ENCODE measurements at places on chromosomes 3 and 15.

- DNase-seq, result no peak
Measured at GRCh38 chr3:95460274-95460673, 1354.1 kb upstream of the EPHA6 start.

DNA sequence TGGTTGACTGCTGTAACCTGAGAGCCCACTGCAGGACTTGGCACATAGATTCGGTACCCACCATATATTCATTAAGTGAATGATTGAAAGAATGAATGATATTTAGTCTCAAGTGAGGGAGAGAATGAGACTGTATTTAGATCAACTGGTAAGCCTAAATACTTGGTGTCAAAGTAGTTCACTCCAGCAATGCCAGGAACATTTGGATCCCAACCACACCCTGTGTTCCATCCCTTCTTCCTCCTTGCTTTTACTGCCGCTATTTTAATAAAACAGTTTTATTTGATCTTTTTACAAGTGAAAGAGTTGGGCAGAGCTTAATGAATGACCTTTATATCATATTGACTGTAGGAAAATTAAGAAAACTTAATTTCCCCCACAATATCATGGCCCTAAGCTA, 473.6 kb upstream of the CBLB start:
- DNase-seq, result no peak

DNA sequence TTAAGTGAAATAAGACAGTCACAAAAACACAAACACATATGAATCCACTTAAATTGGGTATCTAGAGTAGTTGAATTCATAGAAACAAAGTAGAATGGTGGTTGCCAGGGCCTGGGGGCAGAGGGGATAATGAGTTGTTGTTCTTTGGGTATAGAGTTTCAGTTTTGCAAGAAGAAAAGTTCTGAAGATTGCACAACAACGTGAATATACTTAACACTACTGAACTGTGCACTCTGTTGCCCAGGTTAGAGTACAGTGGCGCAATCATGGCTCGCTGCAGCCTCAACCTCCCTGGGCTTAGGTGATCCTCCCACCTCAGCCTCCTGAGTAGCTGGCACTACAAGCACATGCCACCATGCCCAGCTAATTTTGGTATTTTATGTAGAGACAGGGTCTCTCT, 14.9 kb downstream of the GRAMD2A start:
- DNase-seq, result no peak

DNA sequence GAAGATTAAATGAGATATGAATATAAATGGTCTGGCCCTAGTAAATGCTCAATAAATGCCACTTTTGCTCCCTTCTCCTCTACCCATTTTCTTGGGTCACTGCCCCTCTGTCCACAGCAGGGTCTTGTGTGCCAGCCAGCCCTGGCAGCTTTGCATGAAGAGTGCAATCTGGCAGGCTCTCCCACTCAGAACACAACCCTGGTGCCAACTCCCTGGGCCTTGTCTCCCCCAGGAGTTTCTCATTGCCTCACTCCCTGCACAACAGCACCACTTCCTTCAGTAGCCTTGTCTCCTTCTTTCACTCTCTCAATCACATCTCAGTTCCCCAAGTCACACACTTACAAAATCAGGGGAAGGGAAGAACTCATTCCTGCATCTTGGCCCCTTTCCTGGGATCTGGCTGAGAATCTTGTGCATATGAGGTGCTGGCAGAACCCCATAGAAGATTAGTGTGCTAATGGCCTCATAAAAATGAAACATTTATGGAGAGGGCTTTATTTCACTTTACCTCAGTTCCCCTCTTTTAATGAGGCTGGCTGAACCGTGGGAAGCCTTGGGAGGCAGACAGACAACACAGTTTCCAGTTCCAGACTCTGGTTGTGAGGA, 445.9 kb upstream of the PROK2 start:
- no peak for DNase-seq

DNA sequence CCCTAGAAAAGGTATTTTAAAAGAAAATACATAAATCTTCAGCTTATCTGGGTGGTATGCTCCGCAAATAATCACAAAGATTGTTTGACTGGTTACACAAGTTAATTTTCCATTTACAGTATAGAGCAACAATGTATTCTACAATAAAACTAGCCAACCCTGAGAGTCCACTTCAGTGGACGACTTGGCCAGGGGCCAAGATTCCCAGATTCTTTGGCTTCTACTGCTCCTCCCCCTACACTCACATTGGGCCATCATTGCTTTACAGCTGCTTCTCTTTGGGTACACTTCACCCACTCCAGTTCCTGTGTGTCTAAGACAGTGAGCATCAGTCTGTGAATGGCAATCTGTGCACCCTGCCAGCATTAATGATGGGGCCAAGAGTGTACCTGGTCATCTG, 17.2 kb upstream of the PRICKLE2 start:
- no peak for DNase-seq

GRCh38 chr3:168275662-168276061, 179.9 kb upstream of the GOLIM4 start:
- DNase-seq, result no peak

DNA sequence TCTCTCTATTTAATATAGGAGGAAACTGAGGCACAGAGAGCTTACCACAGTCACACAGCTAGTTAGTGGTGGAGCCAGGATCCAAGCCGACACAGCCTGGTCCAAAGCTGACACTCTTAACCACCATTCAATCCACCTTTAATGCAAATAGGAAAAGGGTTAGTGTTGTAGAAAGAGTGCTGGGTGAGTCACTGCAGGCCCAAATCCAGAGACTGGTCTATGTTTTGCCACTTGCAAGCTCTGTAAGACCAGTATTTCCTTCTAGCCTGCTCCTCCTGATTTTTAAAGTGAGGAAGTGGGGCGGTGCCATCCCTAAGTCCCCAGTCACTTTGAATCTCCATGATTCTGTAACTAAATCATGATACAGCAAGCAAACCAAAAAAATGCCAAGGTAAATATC, 111.0 kb downstream of the MECOM start:
- no peak for DNase-seq

DNA sequence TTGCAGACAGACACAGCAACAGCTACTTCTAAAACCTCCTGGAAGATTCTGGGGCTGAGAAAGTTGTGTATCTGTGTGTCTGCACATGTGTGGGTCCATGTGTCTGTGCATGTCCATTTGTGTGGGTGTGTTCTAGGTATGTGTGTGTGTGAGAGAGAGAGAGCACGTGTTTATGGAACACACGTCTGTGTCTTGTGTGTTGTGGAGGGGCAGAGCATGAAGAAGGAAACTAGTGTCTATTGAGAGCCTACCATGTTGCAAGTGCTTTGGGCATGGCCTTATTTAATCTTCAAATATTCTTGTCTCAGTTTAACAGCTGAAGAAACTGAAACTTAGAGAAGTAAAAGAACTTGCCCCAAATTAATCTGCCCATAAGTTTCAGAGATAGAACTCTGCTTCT, 327.5 kb downstream of the UACA start:
- DNase-seq, result no peak

- DNase-seq, result no peak
Measured at GRCh38 chr3:172042136-172042662, 2.8 kb downstream of the FNDC3B start.

DNA sequence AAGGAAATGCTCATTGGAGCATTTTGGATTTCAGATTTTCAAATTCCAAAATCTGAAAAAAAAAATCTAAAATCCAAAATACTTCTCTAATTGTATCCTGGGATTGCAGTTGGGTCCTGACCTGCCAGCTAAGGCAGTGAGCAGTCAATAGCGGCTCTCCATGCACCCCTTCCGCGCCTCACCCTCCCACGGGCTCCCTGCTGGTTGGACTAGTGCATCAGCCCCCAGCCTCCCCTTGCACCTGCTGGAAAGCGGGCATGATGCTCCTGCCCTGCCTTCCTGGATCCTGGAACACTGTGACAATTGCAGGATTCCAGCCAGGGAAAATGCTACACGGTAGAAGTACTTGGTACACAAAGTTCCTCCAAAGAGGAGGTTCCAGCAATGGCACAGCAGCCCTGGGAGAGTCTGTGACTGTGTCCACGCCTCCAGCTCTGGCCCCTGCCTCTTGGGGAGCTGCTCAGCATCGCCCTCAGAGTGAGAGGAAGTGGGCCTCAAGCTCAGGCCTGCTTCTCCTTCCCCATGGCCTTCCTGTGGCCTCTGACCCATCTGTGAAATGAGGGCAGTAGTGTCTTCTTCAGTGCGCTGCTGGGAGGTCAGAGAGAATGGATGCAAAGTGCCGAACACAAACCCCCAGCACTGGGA, 39.5 kb upstream of the CHRNB4 start:
- DNase-seq, result no peak

DNA sequence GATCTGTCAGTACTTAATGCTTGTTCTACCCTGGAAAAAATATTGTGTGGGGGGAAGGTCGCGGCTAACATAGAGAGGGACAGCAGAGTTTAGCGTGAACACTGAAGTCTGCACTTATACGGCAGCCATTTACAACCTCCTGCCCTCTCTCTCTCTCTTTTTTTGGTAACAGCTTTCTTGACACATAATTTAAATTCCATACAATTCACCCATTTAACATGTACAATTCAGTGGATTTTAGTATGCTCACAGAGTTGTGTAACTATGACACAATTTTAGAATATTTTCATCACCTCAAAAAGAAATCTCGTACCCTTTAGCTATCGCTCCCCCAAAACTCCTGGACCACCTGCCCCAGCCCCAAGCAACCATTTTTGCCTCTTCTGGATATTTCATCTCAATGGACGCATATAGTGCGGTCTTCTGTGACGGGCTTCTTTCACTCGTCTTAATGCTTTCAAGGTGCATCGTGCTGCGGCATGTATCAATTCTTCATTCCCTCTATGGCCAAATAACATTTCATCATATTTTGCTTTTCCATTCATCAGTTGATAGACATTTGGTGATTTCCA, 141.8 kb downstream of the XXYLT1 start:
- no peak for DNase-seq

GRCh38 chr15:84949043-84949442, 32.6 kb upstream of the PDE8A start:
- no peak for DNase-seq

- no peak for DNase-seq
Measured at GRCh38 chr3:153339065-153339464, 177.0 kb downstream of the RAP2B start.

All from activated T-helper 1 cell treated with anti-CD3 and anti-CD28 coated beads, Interleukin-2, amount 50 U/mL, for 16 hours (primary cell).